ENCODE measurements at places on chromosomes 4 and X. TPM values are rescaled to one million over a fixed set of nuclear protein-coding genes. Genes with fewer than 3 reads are reported as not detected.

GRCh38 chr4:87117051-87117731, 103.2 kb downstream of the KLHL8 start:
- no peaks in the 10 kb centered on the region for H3K27me3 ChIP-seq
- no peak overlapping the region for H3K27ac ChIP-seq
- DNase-seq = no peak
- H3K4me3 ChIP-seq = no peak overlapping the region
- peaks cover 7% of the 10 kb centered on the region for H3K36me3 ChIP-seq

DNA sequence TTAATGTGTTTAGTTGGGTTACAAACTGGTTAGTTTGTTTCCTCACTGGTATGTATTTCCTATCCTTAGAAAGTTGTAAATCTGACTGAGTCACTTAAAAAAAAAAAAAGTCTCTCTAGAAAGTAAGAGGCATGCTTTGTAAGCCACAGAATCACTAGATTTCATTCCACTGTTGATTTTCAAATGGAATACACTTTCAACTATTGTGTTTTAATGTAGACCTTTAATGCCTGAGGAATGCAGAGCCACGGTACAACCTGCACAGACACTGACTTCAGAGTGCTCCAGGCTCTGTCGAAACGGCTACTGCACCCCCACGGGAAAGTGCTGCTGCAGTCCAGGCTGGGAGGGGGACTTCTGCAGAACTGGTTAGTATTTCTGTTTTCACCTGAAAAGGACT, 88.6 kb downstream of the HHIP start:
- no peaks in the 10 kb centered on the region for H3K36me3 ChIP-seq
- DNase-seq = no peak
- no peaks in the 10 kb centered on the region for H3K4me1 ChIP-seq
- H3K27ac ChIP-seq = no peak overlapping the region

DNA sequence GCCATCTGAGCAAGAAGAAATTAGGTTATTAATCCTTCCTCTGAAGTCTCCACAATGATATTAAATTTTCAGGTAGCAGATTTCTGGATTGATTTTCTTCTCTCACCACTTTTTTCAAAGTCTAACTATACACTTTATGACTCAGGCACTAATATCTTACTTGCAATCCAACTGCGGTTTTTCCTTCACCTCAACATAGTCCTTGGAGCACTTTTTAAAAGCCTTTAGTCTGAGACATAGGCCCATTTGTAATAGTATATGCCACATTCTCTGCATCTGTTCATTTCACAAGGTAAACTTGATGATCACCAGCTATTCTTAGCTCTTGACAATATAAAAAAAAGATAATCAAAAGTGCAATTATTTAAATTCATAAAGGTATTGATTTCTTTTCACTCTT, 55.9 kb upstream of the EDNRA start:
- DNase-seq = no peak
- H3K27me3 ChIP-seq = no peaks in the 10 kb centered on the region
- H3K4me1 ChIP-seq = no peaks in the 10 kb centered on the region
- H3K36me3 ChIP-seq = no peaks in the 10 kb centered on the region

GRCh38 chr4:76488455-76488854, 53.4 kb downstream of the SHROOM3 start:
- H3K4me3 ChIP-seq = no peak overlapping the region
- H3K27ac ChIP-seq = no peak overlapping the region
- no peaks in the 10 kb centered on the region for H3K4me1 ChIP-seq
- no peaks in the 10 kb centered on the region for H3K27me3 ChIP-seq
- no peaks in the 10 kb centered on the region for H3K36me3 ChIP-seq

Gene TEX11
- not detected for total RNA-seq
